Putamen (tissue), 1 donor: ENCODE measurements at places on chromosomes 2 and 18.

GRCh38 chr2:207223051-207223450, 57.3 kb upstream of the KLF7 start:
- no peak for DNase-seq

- DNase-seq, result no peak
Observed at GRCh38 chr2:24597181-24597870, 106.3 kb downstream of the NCOA1 start.

DNA sequence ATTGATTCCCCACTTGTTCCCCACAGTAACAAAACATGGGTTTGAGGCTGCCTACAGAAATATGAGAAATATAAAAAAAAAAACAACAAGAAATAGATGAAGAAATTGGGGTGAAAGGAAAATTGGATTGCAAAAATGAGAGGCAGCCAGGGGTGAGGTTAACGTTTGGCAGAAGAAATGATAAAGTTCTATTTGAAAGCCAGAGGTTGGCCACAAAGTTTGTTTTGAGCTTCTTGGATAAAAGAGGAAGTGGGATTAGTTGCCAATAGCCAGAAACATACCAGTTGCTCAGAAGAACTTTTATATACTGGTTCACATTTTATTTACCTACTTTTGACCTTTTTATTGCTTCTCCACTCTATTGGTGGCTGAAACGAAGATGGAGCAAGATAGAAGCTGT, 67.5 kb downstream of the FASTKD2 start:
- DNase-seq, result no peak

DNA sequence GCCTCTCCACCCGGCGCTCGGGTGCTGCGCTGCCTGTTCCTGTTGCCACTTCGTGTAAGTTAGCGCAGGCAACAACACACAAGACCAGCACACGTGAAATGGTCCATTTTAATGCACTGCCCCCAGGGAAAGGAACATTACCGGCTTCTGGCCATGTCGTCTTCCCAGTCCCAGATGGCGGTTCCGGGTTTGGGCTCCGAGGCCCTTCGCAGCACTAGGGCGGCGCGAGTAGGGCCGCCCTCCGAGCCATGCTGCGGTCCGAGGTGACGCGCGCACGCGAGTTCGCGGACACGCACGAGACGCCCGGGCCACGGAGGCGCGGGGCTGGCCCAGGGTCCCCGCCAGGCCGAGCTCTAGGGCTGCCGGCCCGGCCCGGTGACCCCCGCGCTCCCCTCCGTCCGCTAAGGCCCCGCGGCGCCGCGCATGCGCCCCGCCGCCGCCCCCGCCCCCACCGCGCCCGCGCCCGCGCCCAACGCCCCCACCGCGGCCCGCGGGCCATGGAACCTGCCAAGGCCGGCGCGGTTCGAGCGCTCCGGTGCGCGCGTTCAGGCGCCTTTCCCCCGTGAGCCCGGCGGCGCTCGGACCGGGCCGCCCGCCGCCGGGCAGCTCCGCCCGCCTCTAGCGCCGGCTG, 367 bp upstream of the ZNF236 start:
- peak; percentile 52 for DNase-seq

GRCh38 chr2:136492901-136493300, 272.4 kb upstream of the THSD7B start:
- no peak for DNase-seq

DNA sequence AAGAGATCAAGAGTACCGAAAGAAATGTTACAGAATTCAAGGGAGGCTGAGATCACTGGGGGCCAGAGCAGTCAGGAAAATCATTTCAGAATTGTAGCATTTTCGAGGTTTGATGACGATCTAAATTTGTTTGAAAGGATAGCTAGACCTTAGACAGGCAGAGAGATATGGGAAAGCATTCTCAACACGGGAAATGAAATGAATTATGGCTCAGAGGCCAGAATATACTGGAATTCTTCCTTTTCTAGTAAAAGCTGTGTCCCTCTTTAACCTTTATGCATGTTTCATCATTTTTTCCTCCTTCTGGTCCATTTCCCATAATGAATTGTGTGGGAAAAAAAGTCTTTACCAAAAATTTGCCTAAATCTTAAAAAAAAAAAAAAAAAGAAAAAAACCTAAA, 78.8 kb downstream of the NABP1 start:
- DNase-seq, result no peak

DNA sequence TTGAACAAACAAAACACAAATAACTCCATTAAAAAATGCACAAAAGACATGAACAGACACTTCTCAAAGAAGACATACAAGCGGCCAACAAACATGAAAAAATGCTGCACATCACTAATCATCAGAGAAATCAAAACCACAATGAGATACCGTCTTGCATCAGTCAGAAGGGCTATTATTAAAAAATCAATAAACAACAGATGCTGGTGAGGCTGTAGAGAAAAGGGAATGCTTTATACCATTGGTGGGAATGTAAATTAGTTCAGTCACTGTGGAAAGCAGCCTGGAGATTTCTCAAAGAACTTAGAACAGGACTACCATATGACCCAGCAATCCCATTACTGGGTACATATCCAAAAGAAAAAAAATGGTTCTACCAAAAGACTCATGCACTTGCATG, 37.8 kb downstream of the GPR155 start:
- DNase-seq, result no peak
